ENCODE measurements at places on chromosomes 12 and 14.

DNA sequence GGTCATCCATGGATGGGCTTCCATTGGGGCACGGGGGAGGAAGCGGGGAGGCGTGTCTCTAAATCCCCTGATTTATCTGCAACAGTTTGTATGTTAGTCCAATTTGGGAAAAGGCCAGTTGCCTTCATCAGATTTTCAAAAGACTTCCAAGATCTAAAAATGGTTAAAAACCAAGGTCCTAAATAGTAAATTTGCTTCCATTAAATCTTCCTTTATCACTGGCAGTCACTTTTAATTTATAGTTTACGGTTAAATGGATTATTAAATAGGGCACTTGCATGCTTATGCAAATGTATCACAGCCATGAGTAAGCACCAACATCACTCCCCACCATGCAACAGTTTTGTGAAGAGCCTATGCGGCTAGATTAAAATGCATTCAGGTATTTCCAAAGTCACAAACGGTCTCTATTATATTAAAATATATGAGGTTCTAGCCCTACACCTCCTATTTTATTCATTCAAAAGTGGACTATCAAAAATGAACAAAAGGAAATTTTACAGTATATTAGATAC lies 108.2 kb upstream of the GPHB5 start:
- no peak for DNase-seq

DNA sequence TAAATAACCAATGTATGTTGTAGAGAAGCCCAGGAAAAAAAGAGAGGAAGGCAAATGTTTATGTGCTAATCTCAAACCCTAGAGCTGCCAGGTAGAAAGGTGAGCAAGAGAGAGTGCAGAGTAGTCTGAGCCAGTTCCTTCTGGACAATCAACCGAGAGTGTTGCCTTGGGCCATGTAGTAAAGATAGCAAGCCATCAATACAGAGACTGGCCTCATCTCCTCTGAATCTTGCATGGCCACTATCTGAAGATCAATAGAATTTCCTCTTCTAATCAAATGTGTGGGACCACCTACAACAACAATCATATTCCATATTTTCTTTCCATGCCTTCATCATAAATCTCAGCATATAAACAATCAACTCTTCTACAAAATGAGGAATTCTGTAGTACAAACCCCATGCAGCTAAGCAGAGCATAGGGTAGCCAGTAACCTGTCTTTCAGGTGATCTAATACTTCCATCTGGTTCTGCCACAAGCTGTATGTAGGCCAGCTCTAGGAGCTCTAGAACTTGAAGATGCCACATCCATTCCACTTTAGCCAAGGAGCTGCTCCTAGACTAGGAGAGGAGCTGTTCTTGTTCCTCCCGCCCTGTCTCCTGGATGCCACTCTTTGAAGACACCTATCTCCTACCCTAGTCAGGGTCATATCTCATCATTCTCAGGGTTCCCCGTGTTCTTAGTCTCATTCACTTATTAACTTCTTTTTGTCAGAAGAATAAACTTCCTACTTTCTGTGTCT lies 75.8 kb upstream of the SLC38A4 start:
- DNase-seq, result no peak

DNA sequence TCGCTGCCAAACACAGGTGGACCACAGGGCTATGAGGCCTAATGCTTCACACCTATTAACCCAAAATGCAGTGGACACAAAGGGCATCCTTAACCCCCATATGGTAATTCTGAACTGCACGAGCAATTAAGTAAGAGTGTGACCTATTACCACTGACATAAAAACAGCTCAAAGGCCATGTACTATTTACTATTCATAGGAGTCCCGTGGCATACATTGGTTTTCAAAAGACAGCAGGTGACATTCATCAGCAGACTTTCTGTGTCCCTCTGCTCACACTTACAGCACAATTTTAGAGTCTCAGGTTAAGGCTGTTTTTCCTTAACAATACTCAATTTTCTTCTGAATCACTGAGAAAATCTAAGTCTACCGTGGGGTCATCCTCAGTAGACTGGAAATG lies 23.1 kb upstream of the TMCC3 start:
- no peak for DNase-seq

- no peak for DNase-seq
Measured at GRCh38 chr14:69701857-69702256, 65.1 kb upstream of the SRSF5 start.

DNA sequence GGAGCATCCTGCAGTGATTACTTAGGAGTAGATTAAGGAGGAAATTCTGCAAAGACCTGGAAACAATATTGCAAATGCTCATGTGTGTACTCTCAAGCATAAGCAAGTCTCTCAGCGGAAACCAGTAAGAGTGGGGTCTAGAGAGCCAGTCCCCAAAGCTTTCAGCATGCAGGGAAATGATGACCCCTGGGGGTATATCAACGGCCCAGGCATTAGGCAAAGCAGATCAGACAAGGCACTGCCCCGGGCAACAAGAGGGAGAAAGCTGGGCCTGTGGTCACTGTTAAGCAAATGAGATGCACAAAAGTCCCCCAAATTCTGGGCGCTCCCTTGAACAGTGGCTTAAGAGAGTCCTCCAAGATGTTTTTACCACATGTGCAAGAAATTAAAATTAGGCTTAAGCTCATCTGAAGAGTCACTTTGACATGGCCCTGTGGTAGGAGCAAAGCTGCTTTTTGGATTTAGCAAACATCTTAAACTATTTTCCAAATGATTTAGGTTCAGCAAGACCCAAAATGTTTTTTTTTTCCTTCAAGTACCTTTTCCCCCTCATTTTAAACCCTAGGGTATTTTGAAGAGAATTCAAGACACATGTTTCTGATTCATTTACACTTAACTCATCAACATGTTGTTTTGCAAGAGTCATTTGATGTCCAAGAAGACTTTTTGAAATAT lies 457.1 kb upstream of the TBX3 start:
- no peak for DNase-seq

DNA sequence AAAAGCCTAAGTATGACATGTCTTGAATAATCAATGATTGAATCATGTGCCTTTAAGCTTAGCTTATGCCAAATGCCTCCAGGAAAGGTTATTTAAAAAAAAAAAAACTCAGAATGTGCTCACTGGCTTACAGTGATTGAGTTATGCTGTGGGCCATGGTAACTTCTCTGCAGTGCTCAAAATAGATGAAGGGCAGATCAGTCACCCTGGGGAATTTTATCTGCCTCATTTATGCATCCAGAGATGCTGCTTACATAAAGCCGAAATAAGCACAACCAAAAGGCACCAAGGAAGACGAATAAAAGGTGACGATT lies 118.7 kb upstream of the MDM1 start:
- DNase-seq, result no peak

DNA sequence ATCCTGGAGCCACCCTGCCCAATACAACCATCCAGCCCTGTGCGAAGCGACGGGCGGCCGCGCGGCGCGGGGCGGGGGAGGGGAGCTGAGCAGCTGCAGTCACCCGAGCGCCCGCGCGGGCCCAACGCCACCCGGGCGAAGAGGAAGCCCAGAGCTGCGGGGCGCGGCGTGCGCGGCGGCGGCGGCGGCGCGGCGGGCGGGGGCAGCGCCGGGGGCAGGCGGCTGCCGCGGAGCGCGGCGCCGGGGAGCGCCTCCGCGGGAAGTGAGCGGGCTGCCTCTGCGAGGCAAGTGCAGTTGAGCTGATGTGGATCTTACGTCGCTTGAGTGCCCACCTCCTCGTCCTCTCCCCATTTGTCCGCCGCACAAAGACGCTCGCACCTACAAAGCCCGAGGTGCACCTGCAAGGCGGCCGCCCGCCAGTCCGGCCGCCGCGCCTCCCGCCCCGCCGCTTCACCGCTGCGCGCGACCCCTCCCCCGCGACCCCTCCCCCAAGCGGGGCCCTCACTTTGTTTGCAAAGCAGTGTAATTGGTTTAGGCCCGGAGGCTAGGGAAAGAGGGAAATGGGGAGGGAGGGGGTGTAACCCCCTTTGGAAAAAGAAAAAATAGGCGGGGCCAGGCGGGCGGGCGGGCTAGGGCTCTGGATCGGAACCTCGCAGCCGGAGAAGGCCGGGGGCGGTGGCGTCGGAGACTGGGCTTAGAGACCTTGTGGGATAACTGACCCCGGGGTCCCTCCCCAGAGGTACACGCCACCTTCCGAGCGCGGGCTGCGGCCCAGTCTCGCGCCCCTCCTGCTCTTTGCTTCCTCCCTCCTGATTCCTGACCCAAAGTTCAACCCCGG lies at the start of the genes FOXA1 and TTC6:
Gene FOXA1 (minus strand): TSS at position 279 of the 838 bp plus-strand sequence. CDS start 277 bp downstream, at position 2.
Gene TTC6 (plus strand): TSS at position 659 of the 838 bp plus-strand sequence. CDS start 26,436 bp downstream, outside the sequence.
- DNase-seq, result no peak

DNA sequence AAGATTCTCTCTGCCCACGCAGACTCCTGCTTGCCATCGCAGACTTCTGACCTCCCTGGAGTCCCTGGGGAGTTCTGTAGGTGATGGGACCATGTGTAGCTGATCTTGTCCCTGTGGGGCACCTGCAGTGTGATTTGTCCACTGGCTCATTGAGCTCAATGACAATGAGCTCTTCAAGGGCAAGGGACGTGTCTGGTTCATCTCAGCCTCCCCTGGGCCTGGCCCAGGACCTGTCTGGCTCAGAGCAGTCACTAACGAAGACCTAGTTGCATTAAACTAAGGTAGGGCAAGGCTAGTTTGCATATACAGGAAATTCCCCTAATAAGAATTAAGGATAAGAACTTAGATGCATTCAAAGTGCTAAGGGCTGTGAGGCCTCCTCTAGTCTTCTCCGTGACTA lies 245.5 kb upstream of the NOS1 start:
- DNase-seq, result no peak

DNA sequence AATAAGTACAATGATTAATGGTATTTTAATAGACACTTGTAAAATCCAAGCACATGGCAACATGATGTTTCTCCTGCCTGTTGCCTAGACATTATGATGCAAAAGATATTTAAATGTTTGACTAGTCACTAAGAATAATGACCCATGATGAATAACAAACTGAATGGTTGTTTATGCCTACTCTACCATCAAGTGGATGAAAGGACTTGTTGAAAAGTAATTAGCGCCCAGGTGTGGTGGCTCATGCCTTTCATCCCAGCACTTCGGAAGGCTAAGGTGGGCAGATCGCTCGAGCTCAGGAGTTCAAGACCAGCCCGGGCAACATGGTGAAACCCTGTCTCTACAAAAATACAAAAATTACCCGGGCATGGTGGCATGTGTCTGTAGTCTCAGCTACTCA lies 30.7 kb downstream of the KIF21A start:
- DNase-seq, result no peak

DNA sequence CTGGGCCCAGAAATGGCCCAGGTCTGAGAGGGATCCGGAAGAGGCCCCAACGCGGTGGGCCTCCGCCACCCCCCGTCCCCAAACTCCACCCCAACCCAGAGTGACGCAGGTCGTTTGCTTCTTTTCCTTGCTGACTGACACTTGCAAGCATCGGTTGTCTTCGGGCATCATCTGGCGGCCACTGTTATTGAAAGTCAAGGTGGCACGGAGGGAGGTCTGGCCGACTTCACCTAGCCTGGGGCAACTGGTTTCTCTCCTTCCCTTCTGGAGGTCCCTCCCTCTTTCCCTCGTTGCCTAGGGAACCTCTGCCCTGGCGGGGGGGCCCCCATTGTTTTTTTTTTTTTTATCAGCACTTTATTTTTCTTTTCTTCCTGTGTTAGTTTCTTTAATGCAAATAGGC lies 241.8 kb downstream of the ALG10 start:
- no peak for DNase-seq

DNA sequence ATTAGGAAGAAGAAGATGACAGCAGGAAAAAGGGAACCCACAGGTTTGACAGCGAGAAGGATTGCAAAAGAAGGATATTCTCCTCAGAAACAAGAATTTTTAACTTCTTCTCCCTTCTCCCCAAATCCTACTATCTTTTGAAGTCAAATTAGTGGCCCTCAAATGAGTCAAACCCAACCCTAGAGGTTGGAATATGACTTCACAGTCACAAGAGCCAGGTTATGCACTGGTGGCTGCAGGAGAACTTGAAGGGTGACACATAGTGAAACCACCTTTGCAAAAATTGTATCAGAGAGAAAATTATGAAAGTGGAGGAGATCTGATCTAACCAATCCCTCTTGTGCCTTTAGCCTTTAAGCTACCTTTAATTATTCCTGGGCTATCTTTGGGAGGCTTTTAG lies 386.2 kb upstream of the CCDC196 start:
- DNase-seq, result no peak

GRCh38 chr12:124418791-124419190 lies 123.9 kb downstream of the RFLNA start:
- DNase-seq, result no peak

GRCh38 chr12:108823804-108824203 lies 33.6 kb downstream of the SSH1 start:
- DNase-seq, result no peak

DNA sequence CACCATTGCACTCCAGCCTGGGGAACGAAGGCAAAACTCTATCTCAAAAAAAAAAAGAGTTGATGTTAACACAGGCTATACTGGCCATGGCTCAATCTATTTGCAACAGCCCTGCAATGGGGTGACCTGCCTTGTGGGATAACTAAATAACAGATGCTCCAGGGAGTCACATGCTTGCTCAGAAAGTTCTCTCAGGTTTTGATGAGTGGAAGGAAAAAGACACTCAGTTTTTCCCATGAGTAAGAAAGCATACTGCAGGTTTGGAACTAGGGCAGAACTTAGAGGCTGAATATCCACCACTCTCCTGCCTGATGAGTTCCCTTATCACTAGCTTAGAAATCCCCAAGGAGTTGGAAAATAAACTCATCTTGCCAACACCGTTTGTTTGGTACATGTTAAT lies 16.9 kb downstream of the WSB2 start:
- no peak for DNase-seq

DNA sequence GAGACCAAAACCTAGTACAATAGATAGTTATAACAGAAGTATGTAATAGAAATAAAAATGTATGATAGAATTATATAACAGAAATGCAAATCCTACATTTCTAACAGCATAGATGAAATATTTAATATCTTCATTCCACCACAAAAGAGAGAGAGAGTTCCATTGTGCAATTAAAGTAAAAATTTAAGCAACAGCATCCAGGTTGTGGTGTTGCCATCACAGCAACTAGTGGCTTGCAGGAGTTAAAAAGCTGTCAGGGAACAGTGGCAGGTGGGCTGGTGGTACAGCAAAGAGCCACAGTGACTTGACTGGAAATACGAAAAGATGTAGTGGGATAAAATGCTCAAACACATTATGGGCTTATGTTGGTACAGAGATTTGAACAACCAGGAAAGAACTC lies 57.1 kb upstream of the MDM1 start:
- no peak for DNase-seq

GRCh38 chr14:63361790-63362189 lies 43.1 kb upstream of the GPHB5 start:
- DNase-seq, result no peak

GRCh38 chr12:84413656-84414055 lies 498.9 kb downstream of the SLC6A15 start:
- no peak for DNase-seq

Measured in naive thymus-derived CD8-positive, alpha-beta T cell (primary cell).